Suppressor macrophage treated with lipopolysaccharide for 1 hour (primary cell): ENCODE measurements at places on chromosomes 6 and 20.

DNA sequence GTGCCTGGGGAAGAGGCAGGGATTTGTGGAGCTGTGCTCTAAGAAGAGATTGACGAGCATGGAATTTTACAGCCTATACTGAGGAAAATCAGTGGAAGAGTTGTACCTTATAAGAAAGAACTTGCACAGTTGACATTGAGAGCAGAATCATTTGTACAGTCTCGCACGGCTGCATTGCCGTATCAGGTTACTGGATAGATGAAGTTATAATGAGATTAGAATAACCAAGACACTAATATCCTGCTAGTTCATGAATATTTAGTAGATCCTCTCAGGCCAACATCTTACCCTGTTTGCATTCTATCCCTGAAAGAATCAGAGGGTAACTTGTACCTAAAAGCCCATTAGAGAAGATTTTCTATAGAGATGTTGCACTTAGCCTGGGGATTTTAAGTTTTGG is 447.1 kb downstream of the PREX1 start:
- DNase-seq: no peak

DNA sequence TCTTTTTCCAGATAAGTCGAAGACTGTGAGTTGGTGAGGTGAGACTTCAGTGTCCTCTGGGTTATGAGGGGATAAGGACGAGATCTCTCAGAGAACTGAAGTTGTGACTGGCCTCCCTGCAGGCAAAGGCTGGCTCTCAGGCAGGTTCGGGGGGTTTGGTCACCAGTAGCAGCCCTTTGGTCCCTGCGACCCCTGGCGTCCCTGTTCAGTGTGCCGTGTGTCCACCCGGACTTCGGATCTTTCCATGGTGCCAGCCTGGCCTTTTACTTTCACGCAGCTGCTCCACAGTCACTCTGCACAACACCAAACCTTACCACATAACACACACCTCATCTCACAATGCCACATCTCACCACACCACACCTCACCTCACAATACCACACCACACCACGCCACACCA is 131.9 kb downstream of the ERMARD start:
- DNase-seq: no peak

- no peak for DNase-seq
Observed at GRCh38 chr6:164347455-164347854, 932.9 kb downstream of the QKI start.

GRCh38 chr6:96171112-96171511 is 155.3 kb downstream of the FUT9 start:
- DNase-seq: no peak

DNA sequence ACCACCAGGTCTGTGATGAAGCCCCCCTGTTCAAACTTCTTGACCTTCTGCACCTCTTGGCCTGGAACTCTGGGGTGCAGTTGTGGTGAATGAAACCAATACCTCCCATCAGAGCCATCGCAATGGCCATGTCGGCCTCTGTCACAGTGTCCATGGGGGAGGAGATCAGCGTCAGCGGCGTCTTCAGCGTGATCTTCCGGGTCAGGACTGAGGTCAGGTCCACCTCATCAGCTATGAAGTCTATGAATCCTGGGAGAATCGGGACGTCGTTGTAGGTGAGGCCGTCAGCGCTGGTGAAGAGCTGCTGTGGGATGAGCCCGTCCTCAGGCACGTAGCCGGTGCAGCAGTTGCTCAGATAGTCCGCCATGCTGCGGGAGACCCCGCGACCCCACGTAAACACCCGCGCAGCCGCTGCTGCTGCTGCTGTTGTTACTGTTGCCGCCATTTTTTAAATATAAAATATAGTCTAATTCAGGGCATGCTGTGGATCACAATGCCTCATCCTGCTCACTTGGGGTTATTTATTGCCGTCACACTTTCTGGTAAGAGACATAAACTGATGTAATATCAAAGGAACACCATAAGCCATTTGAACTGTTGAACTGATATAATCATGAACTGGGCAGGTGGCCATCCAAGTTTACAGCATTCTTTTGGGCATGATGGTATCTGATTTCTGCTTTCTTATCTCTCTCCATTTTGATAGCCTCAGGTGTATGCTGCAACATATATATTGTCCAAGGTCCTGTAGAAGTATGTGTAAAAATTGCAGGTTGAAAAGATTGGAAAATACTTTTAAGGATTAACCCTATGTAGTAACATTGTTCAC is 18.7 kb upstream of the RNF144B start:
- no peak for DNase-seq

GRCh38 chr20:62501801-62502495 is 26.2 kb upstream of the GATA5 start:
- peak; percentile 99 for DNase-seq

GRCh38 chr6:1552296-1552761 is 57.4 kb upstream of the FOXC1 start:
- DNase-seq: peak; percentile 27

DNA sequence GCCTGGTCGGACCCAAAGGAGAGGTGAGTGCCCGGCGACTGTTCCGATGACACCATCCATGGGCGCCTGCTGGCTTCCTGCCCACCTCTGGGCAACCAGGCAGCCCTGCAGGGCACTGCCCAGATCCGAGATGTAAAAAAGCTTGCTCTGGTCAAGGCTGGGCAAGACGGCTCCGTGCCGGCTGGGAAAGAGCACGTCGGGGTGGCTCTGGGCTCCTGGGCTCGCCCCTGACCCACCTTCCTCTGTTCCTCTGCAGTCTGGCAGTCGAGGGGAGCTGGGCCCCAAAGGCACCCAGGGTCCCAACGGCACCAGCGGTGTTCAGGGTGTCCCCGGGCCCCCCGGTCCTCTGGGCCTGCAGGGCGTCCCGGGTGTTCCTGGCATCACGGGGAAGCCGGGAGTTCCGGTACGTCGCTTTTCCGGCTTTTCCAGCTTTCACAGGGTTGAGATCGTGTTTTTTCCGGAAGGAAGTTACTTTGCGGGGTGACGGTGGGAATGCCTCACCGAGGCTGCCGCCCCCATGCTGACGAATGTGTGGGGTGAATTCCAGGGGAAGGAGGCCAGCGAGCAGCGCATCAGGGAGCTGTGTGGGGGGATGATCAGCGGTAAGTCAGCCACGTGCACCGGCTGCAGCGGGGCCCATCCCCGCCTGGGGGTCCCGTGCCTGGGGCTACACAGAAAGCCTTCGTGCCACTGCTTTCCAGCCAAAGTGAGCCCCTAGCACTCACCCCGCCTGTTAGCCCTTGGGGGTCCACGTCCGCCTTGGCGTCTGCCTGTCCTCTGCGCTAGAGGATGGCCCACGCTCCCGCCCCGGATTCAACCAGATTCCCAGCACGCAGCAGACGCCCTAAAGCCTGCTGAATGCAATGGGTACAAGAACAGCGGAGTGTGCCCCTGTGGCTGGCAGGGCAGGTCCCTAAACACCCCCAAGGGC is 19.3 kb downstream of the COL9A3 start:
- DNase-seq: no peak

- no peak for DNase-seq
Observed at GRCh38 chr20:53493311-53493857, 100.3 kb downstream of the ZNF217 start.

DNA sequence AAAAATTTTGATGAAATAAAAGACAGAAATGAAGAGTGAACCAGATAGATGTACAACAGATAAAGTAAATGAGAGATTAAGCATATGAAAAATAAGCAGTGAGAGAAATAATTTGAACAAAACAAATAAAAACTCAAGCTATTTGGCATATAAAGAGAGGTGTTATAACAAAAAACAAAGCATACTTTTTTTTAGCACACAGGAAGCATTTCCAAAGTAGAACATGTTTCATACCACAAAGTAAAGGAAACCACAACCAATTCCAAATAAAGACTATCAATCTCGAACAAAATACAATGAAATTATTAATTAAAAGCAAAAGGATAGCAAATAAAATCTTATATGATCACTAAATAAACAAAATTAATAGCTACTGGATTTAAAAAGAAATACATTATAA is 6.8 kb downstream of the THEMIS start:
- no peak for DNase-seq

- no peak for DNase-seq
Observed at GRCh38 chr6:79463621-79464050, 73.6 kb downstream of the LCA5 start.

GRCh38 chr6:81770381-81770780 is 17.9 kb upstream of the TENT5A start:
- peak; percentile 77 for DNase-seq

- no peak for DNase-seq
Observed at GRCh38 chr6:167764713-167765479, 61.8 kb upstream of the AFDN start.

GRCh38 chr20:44407402-44408184 is 52.1 kb downstream of the HNF4A start:
- DNase-seq: no peak

GRCh38 chr20:16392346-16392745 is 180.9 kb downstream of the KIF16B start:
- DNase-seq: no peak

GRCh38 chr20:34713194-34713943 is 9.2 kb downstream of the TP53INP2 start:
- peak; percentile 78 for DNase-seq

- DNase-seq: no peak
Observed at GRCh38 chr6:7292596-7293255, 20.3 kb downstream of the SSR1 start.

DNA sequence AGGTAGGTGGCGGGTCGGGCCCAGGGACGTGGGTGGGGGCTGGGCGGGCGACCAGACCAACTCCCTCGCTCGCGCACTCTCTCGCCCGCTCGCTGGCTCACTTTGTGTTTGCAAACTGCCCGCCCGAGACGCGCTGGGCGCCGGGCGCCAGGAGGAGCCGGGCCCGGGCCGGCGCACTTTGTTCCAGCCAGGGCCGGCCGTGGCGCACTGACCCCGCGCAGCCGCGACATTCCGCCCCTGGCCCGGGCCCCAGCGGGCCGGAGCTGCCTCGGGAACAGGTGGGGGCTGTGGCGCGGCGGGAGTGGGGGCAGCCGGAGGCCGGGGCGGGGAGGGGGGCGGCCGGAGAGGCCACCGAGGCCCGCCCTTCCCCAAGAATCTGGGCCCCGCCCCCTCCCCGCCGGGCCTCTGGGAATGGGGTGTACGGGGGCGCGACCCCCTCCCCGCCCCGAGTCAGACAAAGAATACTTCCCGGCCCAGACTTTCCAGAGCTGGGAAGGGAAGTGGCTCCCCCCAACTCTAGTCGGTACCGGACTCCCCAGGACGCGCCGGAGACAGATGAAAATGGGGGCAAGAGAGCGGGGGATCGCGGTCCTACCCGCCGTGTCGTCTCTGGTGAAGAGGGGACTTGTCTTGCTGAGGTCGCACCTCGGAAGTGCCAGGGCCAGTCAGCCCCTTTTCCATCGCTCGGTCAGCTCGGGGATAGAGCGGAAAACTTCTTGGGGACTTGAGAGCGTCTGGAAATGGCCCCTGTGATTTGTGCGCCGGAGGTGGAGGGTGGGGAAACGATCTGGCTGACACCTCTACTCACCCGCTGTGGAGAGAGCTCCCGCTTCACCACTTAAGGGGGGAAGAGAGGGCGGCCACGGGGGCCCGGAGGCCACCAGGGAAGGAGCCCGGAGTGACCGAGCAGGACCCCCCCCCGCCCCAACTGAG is 951 bp downstream of the FOXP4 start:
- peak; percentile 53 for DNase-seq

DNA sequence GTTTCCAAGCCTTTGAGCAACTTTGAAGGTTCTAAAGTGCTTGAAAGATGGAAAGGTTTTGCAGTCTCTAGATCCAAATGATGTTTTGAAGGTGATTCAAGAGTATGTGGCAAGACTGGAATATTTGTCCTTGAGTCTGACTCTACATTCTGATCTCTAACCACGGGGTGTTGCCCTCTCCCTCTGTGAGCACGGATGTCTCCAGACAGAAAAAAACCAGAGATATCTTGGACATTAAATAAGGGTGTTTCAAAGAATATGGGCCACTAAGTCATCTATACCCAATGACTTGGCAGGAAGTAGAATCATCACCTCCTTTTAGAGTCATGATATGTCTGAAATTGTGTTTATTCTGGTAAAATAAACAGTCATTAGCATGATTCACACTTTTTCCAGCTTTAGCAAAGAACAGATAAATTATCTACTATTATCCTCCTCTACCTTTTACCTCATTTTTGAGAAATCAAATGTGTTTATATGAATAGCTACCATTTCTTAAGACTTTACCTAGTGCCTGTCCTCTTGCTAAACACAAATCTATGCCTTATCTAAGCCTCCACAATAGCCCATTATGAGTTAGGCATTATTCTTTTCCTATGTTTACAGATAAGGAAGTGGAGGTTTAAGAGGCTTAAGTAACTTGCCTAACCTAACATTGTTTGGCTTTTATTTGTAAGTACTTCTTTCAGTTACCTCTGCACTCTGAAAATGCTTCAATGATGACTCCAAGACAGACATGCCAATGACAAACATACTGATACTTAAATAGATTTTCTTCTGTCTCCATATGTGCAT is 384.4 kb downstream of the BMP2 start:
- no peak for DNase-seq

DNA sequence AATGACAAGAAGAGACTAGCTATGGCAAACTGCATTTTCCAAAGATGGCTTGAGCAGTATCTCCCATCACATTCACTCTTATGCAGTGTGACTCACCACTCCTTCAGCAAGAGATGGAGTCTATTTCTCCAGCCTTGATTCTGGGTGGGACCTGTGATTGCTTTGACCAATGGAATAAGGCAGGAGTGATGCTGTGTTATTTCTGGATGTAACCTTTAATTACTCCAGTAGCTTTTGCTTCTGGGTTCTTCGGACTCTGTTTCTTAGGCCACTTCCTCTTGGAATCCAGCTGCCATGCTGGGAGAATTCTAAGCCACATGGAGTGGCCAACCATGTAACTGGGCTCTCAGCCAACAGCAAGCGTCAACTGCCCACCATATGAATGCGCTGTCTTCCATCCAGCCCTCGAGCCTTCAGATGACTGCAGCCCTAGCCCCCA is 50.7 kb downstream of the TGM2 start:
- DNase-seq: peak; percentile 44

DNA sequence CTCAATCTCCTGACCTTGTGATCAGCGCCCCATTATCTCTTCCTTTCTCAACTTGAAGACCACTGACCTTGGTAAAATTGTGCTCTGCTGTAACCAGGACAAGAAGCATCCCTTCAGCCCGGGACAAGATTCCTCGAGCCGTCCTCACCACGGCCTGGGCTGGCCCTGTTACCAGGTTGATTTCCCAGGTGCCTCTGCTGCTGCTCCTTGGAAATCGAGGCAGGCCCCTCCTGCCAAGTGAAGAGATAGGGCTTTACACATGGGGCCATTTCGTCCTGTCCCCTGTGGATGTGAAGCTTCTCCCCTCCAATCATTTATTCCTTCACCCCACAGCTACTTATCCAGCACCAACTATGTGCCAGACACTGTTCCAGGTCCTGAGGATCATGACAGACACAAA is 21.5 kb downstream of the RAB44 start:
- DNase-seq: no peak

- no peak for DNase-seq
Observed at GRCh38 chr6:18266523-18266912, 2.2 kb upstream of the DEK start.

DNA sequence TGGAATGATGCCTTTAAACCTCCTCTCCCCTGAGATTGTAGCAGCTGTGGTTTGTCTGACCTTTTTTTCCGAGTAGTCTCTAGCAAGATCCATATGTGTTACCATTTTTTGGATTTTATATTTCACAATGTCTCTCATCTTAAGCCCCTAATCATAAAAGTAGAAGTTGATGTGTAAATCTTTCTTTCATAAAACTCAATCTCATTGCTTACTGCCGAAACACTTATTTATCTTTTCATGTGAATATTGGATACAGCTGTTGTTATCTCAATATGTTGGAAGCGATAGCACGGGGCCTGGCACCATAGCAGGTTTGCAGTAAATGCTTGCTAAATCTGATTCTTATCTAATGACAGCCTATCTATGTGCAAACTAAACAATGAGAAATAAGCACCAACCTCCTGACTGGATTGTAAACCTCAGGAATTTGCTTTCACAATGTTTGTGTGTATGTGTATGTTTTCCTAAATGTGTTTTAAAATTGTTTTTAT is 14.2 kb downstream of the SMPDL3A start:
- DNase-seq: no peak
